Inflammatory macrophage treated with lipopolysaccharide for 4 hours (primary cell): ENCODE measurements at places on chromosomes 6 and 20.
A peak's percentile ranks its signal among the peaks of the same experiment; 100 is the strongest.

- DNase-seq = no peak
Measured at GRCh38 chr6:108836061-108836460, 12.2 kb upstream of the ARMC2 start.

GRCh38 chr6:46734867-46735719 is at the start of gene PLA2G7:
TSS of gene PLA2G7 (minus strand) at chr6:46735375. CDS start at chr6:46722891, 12,484 bp downstream.
- peak; percentile 82 for DNase-seq

- DNase-seq = peak; percentile 25
Measured at GRCh38 chr6:80250391-80250997, 144.0 kb downstream of the BCKDHB start.

- DNase-seq = no peak
Measured at GRCh38 chr6:137736048-137736818, 130.8 kb upstream of the TNFAIP3 start.

GRCh38 chr6:40671694-40672050 is 84.5 kb upstream of the LRFN2 start:
- DNase-seq = no peak

DNA sequence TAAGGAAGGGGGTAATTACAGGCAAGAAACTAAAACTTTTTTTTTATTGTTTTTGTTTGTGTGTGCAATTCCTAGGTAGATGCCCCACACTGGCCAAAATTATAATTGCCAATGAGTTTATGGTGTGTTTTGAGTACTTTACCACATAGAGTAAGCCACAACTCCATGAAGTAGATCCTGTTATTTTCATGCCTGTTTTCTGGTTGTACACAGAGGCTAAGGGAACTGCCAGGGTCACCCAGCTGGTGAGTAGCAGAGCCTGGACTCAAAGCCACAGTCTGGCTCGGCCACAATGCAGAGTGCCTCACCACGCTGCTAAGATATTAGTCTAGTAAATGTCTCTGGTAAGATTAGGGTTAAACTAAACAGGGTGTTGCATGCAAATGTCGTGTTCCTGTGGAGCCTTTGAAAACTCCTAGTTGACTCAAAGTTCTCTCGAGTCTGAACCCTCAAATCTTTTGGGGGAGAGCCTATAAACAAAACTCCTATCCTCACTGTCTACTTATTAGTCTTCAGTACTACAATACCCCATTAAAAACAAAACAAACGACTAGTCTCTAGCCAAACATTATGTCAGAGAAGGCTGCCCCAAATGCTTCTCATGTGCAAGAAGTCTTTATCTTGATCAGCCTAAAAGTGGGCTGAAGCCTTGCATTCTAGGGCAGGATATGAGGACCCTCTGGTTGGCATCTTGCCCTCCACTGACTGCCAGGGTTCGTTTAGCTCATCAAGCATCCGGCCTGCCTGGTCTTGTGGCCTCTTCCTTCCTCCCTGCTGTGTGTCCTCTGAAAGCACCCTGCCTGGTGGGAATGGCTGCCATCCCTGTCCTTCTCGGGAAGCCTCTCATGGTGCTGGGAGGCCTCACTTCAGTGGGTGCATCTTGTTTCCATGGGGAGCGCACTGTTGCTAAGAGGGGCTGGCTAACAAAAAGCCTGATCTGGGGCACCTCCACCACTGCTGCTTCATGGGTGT is 4.2 kb downstream of the DUSP22 start:
- no peak for DNase-seq

DNA sequence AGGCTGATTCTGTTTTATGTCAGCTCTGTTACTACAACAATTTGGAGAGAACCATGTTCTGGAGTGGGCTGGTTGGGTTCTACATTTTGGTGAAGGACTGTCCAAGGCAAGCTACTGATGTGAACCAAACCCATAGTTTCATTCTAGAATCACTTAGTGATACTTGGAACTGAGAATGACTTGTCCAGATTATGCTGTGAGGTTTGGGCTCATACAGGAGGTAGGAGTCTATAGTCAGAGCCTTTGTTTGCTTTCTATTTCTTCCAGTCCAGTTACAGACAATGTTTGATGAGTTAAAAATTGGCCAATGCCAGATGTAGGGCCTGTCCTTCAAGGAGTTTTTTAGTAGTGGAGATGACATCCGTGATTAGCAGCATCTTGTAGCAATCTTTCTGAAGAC is 97.9 kb downstream of the LRRC1 start:
- DNase-seq = no peak

DNA sequence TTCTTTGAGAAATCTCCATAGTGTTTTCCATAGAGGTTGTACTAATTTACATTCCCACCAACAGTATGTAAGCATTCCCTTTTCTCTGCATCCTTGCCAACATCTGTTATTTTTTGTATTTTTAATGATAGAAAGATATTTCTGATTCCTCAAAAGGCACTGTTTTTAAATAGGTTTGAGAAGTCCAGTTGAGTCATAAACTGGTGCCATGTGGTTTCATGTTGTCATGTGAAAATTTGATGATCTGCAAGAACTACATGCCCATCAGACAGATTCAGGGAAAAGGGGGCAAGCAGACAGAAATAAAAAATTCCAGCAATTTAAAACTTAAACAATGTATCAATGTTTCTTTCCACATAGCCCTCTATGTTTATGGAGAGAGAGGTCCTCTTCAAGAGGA is 227.5 kb downstream of the KCNQ5 start:
- DNase-seq = no peak

GRCh38 chr20:63846128-63846771 is 15.0 kb upstream of the ABHD16B start:
- no peak for DNase-seq

DNA sequence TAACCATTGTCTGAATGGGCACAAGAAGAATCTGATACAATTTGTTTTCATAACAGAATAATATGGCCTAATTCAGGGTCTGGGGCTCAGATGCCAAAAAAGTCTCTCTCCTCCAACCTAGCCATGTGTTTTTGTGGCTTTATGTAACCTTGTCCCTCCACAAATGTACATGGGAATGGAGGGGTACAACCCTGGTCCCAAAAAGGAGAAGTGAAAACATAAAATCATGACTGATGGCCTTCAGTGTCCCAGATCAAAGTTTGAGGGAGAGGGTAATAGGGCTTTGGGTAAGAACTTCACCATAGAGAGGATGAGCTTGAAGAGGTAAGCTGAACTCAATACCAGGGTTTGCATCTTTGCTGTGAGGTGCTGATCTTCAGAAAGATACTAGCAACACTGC is 136.3 kb upstream of the BACH2 start:
- no peak for DNase-seq

DNA sequence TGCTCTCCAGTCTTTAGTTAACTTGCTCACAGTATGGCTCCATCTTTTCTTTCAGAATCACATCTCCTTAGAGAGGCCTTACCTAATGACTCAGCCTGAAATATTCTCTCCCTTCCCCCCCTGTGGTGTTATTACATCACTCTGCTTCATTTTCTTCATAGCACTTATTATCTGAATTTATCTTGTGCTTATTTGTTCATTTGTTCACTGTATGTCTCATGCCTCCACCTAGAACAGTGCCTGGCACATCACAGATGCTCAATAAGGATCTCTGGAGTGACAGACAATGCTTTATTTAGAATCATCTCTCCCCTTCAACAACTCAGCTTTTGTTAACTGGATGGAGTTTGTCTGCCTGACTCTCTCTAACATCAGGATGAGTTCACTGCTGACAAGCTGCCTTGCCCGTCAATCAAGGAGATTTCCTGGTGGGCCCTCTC is 96.6 kb upstream of the MAN1A1 start:
- peak; percentile 53 for DNase-seq

GRCh38 chr6:4970739-4971395 is 33.0 kb downstream of the RPP40 start:
- no peak for DNase-seq

DNA sequence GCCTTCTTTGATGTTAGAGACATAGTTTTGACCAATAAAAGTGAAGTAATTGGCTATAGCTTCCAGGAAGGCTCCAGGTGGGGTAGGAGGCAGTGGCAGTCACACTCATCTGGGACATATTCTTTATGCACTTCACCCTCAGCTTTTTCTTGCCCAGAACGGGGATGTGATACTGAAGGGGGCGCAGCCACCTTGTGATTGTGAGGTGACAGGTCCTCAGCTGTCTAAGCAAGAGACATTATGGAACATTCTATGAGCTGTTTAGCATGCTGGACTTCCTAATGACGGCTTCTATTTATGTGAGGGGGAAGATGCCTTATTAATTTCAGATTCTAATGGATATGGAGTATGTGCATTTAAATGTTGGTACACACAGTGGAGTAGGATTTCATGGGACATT is 151.3 kb upstream of the ZFP64 start:
- DNase-seq = no peak

- DNase-seq = no peak
Measured at GRCh38 chr20:13684566-13685222, 46.0 kb upstream of the TASP1 start.

- no peak for DNase-seq
Measured at GRCh38 chr6:42914546-42914945, 1.3 kb upstream of the PTCRA start.

DNA sequence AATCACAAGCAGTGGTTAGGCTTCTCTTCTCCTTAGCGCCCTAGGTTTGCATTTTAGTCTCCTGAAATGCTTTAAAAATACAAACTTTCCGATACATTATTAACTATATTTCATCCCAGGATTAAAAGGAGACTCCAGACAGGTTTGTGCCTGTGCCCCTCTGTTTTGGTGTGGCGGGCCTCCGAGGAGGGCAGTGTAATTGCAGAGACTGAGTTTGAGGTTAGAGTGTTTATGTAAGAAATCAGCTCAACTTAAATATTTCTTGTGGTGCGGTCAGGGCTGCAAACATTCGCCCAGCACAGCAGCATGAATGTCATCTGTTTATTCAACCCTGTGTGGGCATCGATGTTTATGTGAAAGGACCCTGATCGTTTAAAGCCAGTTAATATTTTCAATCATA is 130.4 kb upstream of the AKAP12 start:
- DNase-seq = no peak

DNA sequence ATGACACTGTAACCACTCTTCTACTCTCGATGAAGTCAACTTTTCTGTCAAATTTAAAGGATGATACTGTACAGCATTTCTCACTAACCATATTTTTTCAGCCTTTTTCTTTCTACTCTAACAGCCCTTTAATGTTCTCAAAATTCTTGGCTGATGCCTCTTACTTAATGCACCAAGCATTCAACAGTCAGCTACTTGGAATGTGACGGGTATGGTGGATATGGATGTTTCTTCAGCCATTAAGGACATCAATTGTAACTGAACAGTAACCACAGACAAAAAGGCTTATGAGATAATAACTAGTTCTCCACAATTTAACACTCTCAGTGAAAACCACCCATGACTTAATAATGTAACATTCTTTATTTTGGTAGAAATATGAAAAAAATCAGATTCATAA is 467.2 kb upstream of the ZNF337 start:
- DNase-seq = no peak

- peak; percentile 26 for DNase-seq
Measured at GRCh38 chr6:72622094-72622940, 453 bp downstream of the KCNQ5 start.

DNA sequence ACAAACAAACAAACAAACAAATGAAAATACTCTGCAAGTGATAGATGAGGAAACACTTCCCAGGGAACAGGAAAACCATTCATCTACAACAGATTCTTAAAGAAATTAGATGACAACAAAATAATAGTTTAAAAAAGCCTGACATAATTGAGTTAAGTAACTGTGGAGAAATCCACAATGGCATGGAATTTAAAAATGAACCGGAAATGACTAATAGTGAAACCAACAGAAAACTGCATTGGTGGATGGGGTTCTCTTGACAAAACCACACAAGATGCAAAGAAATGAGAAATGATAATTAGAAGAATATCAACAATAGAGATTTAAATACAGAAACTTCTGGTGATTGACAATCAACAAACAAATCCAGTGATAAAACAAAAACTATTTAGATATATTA is 785.6 kb downstream of the QKI start:
- DNase-seq = no peak

DNA sequence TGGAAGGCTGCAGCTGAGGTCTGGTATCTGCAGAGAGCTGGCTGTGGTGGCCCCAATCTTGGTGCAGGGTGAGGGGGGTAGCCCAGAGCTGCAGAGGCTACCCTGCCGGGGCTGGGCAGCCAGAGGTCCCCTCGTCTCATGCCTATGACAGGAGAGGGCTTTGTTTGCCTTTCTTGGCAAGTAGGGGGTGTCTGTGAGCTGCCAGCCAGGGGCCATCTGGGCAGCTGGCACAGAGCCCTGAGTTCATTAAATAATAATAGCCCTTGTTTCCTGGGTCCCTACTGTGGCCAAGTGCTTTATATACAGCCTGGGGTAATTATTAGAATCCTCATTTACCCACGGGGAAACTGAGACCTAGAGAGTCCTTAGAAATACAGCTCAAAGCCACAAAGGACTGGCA is 66.6 kb downstream of the EZR start:
- DNase-seq = no peak

DNA sequence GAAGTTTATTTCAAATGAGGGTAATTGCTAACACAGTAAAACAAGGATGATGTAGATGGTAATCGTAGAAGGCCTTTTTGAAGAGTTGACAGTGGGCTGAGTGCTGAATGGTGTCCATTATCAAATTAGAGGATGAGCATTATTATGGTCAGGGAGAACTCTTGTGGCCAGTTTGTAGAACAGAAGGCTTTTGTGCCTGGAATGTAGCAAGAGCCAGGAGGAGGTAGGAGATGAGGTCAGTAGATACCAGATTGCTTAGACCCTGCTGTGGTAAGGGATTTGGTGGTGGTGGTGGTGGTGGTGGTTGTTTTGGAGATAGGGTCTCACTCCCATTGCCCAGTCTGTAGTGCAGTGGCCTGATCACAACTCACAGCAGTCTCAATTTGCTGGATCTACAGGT is 6.2 kb downstream of the CSE1L start:
- DNase-seq = no peak

DNA sequence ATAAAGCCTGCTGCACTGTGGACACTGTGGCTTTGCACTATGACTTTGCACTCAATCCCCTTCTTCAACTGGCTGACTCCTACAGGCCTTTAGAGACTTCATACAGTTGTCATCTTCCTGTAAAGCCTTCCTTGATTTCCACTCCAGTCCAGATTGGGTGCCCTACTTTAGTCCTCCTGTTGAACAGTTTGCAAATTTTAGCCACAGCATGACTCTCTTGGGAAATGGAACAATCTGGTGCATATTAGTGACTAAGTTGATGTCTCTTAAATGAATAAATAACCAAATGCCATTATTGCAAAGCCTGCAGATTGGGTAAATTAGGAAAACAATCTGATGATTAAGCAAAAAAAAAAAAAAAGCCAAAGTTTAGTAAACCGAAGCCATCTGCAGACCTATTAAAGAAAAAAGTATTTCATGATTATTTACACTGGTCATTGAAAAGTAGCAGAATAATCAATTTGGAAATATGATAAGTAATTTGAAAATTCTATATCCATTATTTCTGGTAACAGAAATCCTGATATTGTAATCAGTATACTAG is 12.6 kb downstream of the PLCB4 start:
- DNase-seq = no peak

GRCh38 chr6:100212131-100212530 is 218.1 kb upstream of the MCHR2 start:
- no peak for DNase-seq

- no peak for DNase-seq
Measured at GRCh38 chr6:153729189-153729588, 309.9 kb upstream of the OPRM1 start.

GRCh38 chr20:10419550-10420133 is 14.4 kb downstream of the MKKS start:
- DNase-seq = no peak
